AG09309 (cell line): ENCODE measurements at places on chromosomes 7 and 10.

DNA sequence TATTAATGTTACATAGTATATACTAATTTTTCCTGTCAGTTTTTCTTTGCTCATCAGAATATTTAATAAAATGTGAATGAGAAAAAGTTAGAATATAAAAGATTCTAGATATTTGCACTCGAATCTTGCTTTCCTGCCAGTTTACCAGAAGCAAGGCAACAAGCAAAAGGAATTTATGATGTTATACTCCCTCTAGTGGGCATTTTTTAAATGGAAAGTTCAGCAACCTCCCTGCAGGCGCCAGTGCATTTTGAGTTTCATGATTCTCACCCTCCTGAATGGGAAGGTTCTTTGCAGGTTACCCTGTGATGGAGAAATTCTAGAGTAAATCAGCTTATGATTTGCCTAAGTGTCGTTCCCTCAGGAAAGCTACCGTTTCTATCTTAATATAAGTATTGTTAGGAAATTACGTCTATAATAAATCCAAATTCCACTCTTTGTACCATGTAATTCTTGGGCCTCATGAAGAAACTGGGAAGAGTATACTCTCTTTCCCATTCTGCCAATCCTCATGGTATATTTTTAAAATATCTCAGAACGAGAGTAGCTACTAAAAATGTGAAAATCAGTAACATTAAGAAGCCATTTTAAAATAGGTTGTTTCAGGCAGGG lies 350.0 kb downstream of the CRPPA start:
- peak; percentile 33 for DNase-seq

- DNase-seq, result no peak
Observed at GRCh38 chr10:2150288-2150687, 413.0 kb upstream of the ADARB2 start.

GRCh38 chr7:7869036-7869435 lies 99.6 kb upstream of the GLCCI1 start:
- no peak for DNase-seq

DNA sequence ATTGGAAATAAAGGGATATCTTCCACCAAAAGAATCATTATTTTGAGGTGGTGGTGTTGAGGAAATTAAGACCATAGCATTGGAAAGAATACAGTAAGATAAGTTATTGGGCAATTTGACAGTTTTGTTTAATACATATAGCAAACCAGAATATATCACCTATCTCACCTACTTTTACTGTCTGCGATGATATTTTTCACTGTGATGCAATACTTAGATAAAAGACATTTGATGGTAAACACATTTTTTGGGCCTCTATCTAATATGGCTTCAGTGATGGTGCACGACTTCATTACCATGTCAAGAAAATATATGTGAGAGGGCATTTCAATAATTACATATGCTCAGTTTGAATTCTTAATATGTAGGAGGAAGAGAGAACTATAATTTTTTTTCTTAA lies 93.7 kb upstream of the MAGI2 start:
- DNase-seq, result no peak

GRCh38 chr10:101013365-101013825 lies 13.8 kb downstream of the LZTS2 start:
- no peak for DNase-seq

DNA sequence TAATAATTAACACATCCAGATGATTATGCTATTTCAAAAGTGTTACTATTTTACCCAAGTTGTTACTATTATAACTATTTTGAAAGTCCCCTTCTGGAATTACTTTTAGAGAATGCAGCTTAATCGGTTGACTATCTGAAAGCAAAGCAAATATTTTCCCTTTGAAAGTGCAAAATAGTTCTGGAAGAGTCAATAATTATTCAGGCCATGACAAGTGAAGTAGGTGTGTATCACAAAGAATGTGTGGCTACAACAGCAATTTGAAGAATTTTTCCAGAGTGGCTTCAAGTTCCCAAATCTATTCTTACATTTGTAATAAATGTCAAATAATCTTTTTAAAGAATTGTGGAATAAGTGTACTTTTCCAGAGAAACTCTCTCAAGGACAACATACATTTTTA lies 42.8 kb downstream of the RNLS start:
- DNase-seq, result no peak

DNA sequence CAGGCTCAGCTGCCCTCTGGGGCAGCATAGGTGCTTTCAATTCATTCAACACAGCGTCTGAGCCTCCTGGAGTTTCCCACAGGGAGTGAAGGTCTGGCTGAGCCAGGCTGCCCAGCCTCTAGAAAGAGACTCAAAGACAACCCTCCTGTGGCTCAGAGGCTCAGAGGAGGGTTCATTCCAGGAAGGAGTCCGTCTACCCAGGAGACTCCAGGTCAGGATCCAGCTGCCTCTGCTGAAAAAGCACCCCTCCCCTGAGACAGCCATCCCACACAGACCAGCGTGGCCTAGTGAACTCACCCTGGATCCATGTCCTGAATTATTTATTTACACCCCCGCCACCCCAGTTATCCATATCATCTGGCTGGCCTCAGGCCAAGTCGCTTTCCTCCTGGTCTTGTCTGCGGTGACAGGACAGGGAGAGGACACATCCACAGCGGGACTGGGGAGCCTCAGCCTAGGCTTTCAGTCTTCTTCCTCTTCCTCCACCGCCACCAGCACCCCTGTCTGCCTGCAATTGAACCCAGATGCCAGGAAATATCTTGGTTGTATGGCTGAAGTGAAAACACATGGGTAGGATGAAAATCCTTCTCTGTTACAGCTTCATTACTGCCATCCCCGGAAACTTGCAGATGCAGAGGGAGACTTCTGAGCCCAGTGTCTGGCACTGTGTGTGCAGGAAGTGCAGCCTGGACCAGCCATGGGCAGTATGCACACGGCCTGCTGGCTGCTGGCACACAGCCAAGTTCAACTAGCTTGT lies 44.0 kb upstream of the COL13A1 start:
- peak; percentile 50 for DNase-seq

DNA sequence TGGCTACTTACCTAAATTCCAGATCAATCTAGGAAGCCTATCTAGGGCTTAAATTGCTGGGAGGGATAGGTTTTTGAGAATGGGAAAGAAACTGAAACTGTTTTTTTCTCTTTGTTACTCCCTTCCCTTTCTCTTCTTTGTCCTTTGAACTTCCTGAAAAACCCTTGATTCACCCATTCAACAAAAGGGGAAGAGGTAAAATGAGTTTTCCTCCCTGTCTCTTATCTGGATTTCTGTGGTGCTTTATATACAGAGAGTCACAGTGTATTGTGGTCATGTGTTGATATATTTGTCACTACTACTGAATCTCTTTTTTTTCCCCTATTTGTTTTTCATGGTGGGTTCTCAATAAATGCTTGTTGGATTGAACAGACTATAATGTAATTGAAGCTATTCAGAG lies 19.8 kb upstream of the NUP205 start:
- no peak for DNase-seq

DNA sequence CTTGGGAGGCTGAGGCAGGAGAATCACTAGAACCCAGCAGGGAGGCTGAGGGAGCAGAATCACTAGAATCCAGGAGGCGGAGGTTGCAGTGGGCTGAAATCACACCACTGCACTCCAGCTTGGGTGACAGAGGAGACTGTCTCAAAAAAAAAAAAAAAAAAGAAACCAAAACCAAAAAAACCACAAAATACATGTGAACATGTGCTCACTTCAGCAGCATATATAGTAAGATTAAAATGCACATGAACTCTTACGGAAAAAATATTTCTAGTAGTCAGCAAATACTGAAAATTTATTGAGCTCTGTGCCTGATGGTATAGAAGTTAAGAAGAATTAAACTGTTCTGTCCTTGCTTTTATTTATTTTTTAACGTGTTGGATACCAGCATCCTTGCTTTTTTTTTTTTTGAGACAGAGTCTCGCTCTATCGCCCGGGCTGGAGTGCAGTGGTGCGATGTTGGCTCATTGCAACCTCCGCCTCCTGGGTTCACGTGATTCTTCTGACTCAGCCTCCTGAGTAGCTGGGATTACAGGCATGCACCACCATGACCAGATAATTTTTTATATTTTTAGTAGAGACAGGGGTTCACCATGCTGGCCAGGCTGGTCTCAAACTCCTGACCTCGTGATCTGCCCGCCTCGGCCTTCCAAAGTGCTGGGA lies 9.6 kb upstream of the ZNF487 start:
- DNase-seq, result no peak

GRCh38 chr10:18224626-18225445 lies 84.6 kb downstream of the CACNB2 start:
- no peak for DNase-seq

- no peak for DNase-seq
Observed at GRCh38 chr7:26612742-26613141, 251.6 kb downstream of the SKAP2 start.

DNA sequence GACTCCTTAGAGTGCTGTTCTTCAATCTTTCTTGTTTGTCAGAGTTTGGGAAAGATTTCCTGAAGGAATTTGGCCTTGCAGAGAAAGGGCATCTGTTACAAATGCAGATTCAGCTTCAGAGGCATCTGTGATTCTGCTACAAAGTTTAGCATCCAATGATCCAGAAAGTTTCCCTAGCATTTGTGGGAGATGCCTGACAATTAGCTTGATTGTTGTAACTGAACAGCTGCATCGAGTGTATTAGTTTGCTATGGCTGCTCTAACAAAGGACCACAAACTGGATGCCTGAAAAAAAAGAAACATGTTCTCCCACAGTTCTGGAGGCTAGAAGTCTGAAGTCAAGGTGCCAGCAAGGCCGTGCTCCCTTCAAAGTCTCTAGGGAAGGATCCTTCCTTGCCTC lies 365.1 kb downstream of the GRID1 start:
- no peak for DNase-seq

- DNase-seq, result no peak
Observed at GRCh38 chr10:93266858-93267257, 193.2 kb downstream of the CYP26A1 start.

DNA sequence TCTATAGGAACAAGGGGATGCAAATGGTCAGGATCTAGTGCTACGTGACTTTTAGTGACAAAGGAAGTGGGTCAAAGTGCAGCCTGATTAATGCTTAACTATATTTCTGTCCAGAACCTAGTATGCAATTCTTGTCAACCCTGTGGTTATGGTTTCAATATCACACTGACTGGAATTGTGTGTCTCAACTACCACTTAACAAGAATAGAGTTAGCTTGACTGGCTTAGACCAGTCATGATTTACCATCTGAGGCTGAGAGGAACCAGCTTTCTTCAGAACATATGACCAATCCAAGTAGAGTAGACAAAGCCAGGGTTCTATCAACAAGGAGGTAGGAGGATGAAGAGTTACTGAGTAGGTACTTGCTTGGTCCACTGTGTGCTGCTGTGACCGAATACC lies 54.4 kb downstream of the MYPN start:
- DNase-seq, result no peak

DNA sequence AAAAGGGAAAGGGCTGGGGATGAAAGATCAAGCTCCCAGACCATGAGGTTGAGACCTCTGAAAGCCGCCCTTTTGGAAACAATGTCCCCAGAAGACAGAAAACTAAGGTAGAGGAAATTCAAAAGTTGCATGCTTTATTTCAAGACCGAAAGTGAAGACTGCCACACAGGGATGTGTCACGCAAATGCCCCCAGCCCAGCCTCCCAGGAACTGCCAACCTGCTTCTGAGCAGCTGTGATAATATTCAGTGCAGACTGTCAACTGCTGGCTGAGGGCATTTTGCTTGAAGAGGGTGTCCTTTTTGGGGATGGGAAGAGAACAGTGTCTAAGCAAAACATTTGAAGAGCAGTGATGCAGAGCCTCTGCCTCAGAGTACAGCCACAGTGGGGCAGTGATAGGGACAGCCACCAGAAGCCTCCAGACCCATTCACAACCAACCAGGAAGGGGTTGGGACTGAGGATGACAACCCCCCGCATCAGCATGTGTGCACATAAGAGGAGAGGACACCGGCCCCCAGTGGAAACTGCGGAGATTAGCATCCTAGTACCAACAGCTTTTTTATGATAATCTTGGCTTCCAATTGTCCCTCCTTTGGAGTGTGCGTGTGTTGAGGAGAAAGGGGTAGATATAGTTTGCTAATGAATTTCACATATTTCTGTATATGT lies 34.7 kb upstream of the NFE2L3 start:
- no peak for DNase-seq

GRCh38 chr10:11663763-11664555 lies 52.5 kb upstream of the USP6NL start:
- DNase-seq, result no peak

DNA sequence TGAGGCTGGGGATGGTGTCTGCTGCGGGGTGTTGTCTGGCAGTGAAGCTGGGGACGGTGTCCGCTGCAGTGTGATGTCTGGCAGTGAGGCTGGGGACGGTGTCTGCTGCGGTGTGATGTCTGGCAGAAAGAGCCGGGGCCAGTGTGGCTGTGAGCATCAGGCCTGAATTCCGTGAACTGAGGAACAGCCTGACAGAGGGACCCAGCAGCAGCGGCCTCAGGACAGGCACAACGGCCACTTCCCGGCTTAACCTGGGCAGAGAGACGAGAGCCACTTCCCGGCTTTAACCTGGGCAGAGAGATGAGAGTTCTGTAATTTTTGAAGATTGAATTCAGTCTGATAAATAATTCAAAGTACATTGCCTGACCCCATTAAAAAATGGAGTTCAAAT lies 321.2 kb downstream of the PTPRN2 start:
- no peak for DNase-seq
